Smooth muscle cell of the pulmonary artery (primary cell): ENCODE measurements at places on chromosomes 5 and 9. TPM values are rescaled to one million over a fixed set of nuclear protein-coding genes. Genes with fewer than 3 reads are reported as not detected.

ZNF354B gene
- 5.1 and 6.4 TPM in 2 replicates for total RNA-seq

CHSY3 gene
- 22.8 and 41.9 TPM in 2 replicates for total RNA-seq

SPINK7 gene
- total RNA-seq = not detected in 2 replicates

HTR4 gene
- total RNA-seq = 0.07 and 3.3 TPM in 2 replicates

GABRP gene
- not detected in 2 replicates for total RNA-seq

CMYA5 gene
- total RNA-seq = 0.52 and 0.69 TPM in 2 replicates

XRCC4 gene
- 14.1 and 22.6 TPM in 2 replicates for total RNA-seq

CFAP90 gene
- total RNA-seq = not detected in 2 replicates

MYO10 gene
- 58.3 and 127 TPM in 2 replicates for total RNA-seq

CENPH gene
- total RNA-seq = 3.2 and 8.1 TPM in 2 replicates

IFNA13 gene
- total RNA-seq = not detected in 2 replicates

CSF2 gene
- 1.9 TPM in 1 of 2 replicates, not detected in the other for total RNA-seq

SGTB gene
- total RNA-seq = 25.3 and 26.1 TPM in 2 replicates

SCGB3A1 gene
- not detected in 2 replicates for total RNA-seq

CKMT2 gene
- total RNA-seq = 15.1 and 18.6 TPM in 2 replicates

CCNH gene
- 49.8 and 50.1 TPM in 2 replicates for total RNA-seq

TMEM174 gene
- not detected in 2 replicates for total RNA-seq

CTSV gene
- total RNA-seq = 0.17 and 0.26 TPM in 2 replicates
